DMS79 (cell line): ENCODE measurements at places on chromosomes 12 and 14.
A peak's percentile ranks its signal among the peaks of the same experiment; 100 is the strongest.

GRCh38 chr12:125287155-125287847, 222.1 kb downstream of the AACS start:
- no peak for DNase-seq

GRCh38 chr12:89252284-89252683, 100.0 kb downstream of the DUSP6 start:
- no peak for DNase-seq

GRCh38 chr12:64304571-64304970, 82.5 kb upstream of the KICS2 start:
- no peak for DNase-seq

- DNase-seq: no peak
These were observed 53.5 kb upstream of the DIO3 start for GRCh38 chr14:101507836-101508150.

DNA sequence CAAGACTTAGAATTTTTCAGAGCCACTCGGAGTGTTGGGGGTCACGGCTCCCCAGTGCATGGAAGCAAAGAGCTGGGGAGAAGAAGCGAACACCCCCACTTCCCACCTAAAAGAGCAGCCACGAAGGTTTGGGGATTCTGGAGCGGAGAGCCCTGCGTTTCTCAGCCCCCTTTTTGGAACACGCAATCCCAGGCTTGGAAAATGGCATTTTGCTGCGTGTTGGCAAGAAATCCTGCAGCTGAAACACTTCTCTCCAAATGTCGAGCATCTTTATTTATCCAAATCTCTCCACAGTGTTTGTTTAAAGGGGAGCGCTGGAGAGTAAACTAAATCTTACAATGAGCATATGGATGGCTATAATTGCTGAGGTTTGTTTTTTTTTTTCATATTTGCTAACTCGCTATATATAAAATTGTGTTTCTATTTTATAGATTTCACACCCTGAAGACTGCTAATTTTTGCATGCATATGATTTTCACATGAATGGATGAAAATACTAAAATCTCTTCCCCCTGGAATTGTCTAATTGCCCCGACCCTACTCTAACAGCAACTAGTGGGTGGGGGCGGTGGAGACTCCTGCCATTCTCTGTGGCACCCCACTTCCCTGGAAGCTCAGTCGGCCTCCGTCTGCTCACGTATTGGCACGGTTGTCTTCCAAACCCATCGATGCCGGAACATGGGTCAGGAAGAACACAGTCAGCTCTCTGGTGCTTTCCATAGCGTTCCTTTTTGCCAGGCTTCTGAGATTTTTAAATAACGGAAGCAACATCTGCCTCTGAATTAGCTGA, 120.5 kb downstream of the GCH1 start:
- no peak for DNase-seq

- DNase-seq: peak; percentile 88
These were observed 567.4 kb downstream of the MED13L start for GRCh38 chr12:115710104-115710564.

DNA sequence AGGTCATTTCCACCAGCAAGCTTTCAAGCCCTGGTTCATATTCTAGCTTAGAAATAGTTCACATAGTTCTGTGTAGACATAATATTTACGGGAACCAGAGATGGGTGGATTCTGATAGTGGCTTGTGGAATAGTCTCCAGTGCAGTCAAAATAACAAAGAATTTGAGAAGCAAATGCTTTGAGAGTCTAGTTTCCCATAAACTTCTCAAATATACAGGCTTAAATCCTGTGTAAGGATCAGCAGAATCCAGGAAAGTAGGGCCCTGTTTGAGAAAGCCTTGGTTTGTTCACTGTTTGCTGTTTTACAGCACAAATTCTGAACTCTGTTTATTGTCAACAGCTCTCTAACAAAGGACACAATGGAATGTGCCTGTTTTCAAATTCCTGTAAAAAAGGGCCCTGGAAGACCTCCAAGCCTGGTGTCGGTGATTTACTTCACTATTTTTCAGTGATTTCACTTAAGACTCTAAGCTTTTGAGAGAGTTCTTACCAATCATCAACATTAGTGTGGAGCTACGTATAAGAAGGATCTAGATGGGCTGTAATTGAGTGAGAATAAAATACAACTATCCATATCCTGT, 11.4 kb upstream of the FOS start:
- DNase-seq: no peak
